ENCODE measurements at places on chromosomes 1 and 21.
A peak's percentile ranks its signal among the peaks of the same experiment; 100 is the strongest.

DNA sequence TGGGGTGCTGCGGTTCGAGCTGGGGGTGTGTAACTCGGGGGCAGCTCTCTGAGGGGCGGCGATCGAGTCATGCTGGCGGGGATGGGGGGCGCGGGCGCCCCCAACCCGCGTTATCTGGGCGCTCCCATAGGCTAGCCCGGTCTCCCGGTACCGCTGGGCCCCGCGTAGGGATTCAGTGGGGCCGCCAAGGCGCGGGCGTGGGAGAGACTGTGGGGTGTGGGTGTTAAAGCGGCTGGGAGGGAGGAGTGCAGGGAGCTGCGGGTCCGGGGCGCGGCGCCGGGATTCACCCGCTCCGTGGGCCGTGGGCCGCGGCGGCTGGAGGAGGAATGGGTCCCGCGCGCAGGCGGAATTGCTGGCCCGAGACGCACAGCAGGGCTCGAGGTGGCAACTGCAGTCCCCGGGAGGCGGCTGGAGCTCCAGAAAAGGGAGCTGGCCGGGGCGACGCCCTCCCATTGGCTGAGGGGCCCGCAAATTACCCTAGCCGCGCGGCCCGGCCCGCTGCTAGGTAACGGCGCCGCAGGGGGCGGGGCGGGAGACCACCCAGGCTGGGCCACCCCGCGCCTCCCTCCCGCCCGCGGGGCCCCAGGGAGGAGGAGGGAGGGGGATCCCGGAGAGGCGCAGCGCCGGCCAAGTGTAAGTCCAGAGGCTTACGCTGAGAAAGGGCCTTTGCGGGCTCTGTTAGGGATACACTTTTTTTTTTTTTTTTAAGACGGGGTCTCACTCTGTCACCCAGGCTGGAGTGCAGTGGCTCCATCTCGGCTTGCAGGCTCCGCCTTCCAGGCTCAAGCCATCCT lies at the start of gene PTCH2:
PTCH2 (minus strand) TSS at position 392 of the 794 bp plus-strand sequence; CDS start at position 71, 321 bp downstream.
- no peak for DNase-seq

DNA sequence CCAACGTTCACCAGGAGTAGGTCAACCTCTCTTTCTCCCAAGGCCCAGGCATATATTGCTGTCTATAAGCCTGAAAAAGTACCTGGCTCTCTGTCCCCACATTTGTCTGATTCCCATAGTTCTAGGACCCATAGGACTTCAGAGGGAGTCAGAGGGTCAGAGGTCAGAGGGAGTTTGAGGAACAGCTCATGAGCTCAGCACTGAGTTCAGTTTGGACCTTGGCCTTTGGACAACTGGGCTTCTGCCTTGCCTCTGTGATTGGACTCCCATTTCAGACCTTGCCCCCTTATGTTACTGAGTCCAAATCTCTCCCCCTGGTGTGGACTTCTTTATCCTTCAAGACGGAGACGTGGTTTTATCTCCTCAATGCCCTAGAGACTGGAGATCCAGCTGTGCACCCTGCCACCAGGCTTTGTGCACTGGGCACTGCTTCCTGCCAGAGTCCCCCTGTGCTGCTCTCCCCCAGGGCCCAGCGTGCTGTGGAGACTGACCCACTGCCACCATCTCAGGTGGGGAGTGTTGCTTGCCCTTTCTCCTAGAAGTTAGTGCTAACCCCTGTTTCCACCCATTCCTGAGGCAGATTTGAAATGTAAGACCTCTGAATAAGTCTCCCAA lies 3.2 kb downstream of the CTSE start:
- DNase-seq, result no peak

- no peak for DNase-seq
Observed at GRCh38 chr1:92326681-92327080, 27.8 kb downstream of the RPAP2 start.

GRCh38 chr1:188689542-188689941 lies 1788.1 kb downstream of the BRINP3 start:
- DNase-seq, result peak; percentile 30

- DNase-seq, result no peak
Observed at GRCh38 chr1:29125237-29125641, 1.5 kb upstream of the TMEM200B start.

GRCh38 chr21:24042687-24043086 lies 1564.6 kb downstream of the MRPL39 start:
- no peak for DNase-seq

- no peak for DNase-seq
Observed at GRCh38 chr21:31922881-31923280, 50.1 kb downstream of the HUNK start.

GRCh38 chr1:43235451-43236121 lies 34.2 kb upstream of the TMEM125 start:
- no peak for DNase-seq

DNA sequence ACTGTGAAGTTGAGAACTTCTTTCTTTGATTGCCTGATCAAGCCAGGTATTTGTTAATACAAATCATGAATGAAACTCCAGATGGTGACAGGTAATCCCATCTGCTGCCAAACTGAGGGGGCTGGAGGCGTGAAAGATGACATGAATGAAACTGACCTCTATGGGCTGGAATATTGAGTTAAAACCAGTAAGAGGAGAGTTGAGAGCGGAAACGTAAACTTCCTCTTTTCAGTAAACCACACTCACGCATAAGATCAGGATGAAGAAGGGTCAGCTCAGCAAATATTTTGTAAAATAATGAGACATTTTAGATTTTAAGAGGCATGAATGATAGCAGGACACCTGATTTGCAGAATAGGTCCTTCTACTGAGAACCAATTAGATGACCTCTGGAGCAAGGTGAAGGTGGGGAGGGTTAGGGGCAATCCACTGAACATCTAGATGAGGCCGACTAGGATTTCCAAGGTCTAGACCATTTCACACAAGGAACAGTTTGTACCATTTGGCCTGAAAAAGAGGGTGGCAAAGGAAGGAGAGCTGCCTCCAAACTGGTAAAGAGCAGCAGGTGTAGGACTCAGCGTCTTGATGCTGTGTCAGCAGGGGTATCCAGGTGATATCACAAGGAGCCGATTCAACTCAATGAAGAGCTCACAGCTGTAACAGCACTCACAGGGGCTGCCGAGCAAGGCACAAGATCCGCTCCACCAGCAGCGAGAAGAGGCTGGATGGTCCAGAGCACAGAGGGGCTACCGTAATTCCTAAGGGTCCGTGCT lies 132.6 kb downstream of the NTPCR start:
- no peak for DNase-seq

- DNase-seq, result no peak
Observed at GRCh38 chr1:28521502-28522164, 15.8 kb downstream of the RCC1 start.

- DNase-seq, result no peak
Observed at GRCh38 chr1:205204552-205204951, 7.0 kb downstream of the DSTYK start.

GRCh38 chr1:183551924-183552323 lies 38.3 kb downstream of the NCF2 start:
- DNase-seq, result no peak

DNA sequence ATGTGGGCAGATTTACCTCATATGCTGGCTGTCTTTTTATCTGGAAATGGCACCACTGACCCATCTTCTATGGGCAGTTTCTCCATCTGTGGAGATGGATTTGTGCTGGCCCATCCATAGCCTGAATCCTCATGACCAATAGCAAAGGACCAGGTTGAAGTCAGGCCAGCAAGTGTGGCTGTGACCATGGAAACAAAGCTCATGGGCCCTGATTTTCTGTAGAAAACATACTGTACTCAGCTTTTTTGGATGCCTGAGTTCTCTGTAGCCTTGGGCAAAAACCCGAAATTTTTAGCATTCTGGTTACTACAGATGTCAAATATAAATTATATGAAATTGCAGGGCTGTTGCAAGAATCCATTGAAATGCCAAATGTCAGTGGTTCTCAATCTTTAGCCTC lies 155.0 kb downstream of the PLXNA2 start:
- no peak for DNase-seq

DNA sequence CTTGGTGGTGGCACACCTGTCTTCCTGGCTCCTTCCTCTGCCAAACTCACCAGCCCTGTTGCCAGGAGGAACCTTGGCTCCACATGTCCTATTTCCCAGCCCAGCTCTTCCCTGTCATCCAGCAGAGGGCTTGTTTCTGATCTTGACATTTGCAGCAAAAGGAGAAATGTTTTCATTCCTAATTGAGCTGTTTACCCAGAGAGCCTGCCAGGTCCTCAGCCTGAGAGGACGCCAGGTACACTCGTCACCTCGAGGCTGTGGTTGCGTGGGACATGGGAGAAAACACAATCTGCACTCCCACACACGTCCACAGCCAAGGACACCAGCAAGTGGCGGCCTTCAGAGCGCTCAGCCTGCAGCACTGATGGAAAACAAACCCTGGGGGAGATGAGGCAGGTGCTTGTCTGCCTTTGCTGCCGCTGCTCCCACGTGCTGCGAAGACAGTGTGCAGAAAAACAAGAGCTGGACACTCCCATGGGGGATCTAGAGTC lies 132.8 kb upstream of the CD34 start:
- no peak for DNase-seq

GRCh38 chr1:58064166-58064565 lies 482.4 kb downstream of the OMA1 start:
- no peak for DNase-seq

GRCh38 chr1:119510046-119510445 lies 3.0 kb downstream of the HSD3B1 start:
- DNase-seq, result no peak

GRCh38 chr1:108142258-108142657 lies 57.9 kb downstream of the SLC25A24 start:
- no peak for DNase-seq

DNA sequence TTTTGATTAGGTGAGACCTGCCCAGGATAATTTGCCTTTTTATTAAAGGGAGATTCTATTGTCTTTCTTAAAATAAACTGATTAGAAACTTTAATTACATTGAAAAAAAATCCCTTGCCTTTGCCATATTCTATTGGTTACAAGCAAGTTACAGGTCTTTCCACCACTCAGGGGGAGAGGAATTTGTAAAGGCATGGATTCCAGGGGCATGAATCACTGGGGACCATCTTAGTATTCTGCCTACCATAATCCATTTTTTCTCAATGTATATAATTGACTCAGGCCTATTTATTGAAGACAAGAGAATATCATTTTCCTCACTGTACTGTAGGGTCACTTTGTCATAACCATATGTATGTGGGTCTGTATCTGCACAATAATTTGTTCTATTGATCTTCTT lies 124.3 kb upstream of the PDE4B start:
- DNase-seq, result no peak

GRCh38 chr1:206049293-206049692 lies 3.7 kb upstream of the RHEX start:
- DNase-seq, result no peak

All from SW 1271 (cell line).